ENCODE measurements at places on chromosomes 2 and 18.

- no peak for DNase-seq
These were observed 253.3 kb upstream of the TCF4 start for GRCh38 chr18:55841314-55841713.

DNA sequence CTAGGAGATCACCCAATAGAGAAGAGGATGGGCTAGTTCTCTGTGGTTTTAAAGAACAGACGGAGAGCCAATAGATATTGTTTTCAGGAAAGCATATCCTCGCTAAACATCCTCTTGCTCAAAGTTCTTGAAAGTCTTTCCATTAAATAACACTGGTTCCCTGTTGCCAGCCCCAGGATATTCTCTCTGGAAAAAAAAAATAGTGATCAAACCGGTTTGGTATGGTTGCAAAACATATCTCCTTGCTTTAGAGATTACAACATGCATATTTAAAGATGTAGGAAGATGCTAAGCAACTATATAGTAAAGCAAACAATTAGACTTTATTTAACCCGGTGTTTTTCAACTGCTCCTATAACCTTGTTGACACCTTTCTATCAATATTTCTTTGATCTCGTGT lies 211.4 kb downstream of the CMPK2 start:
- no peak for DNase-seq

- DNase-seq = no peak
These were observed 416.6 kb upstream of the ACVR2A start for GRCh38 chr2:147428120-147428747.

DNA sequence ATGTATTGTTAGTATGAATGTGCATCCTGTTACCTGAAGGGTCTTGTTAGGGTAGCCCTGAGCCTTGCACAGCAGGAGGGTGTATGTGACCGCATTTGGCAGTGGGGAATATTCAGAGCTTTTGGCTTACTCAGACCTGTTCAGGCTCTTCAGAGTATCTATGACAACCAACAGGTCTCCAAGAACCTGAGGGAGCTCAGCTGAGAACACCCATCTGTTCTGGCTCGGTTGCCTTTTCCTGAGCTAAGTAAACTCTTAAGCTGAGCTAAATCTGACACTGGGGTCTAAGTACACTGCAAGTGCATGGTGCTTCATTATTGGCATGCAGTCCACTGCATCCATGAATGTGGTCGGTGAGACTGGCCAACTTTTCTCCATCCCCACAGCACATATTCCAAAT lies 92.4 kb upstream of the CHST9 start:
- no peak for DNase-seq

DNA sequence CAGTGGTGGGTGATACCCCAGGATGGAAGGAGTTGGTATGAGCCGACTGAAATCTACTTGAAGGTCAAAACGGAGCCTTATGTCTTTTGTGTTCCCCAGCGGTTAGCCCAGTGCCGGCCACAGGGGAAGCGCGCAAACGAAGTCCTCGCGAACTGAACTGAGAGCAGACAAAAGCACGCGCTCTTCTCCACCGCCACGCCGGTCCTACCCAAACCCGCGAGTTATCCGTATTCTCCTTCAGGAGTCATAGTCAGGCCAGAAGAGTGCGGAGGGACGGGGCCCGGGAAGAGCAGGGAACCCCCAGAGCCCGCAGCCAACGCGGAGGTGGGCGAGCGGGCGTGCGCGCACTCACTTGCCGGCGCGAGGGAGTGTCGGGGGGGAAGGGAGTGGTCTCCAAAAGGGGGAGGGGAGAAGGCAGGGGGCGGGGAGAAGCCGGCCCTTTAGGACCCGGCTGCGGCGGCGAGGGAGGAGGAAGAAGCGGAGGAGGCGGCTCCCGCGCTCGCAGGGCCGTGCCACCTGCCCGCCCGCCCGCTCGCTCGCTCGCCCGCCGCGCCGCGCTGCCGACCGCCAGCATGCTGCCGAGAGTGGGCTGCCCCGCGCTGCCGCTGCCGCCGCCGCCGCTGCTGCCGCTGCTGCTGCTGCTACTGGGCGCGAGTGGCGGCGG lies at the start of gene IGFBP2:
IGFBP2 (plus strand) TSS at position 469 of the 664 bp plus-strand sequence; CDS start at position 573, 104 bp downstream.
- DNase-seq = peak; percentile 90

GRCh38 chr18:43303376-43303775 lies 26.1 kb upstream of the SYT4 start:
- DNase-seq = no peak

GRCh38 chr18:63762518-63762917 lies 12.7 kb upstream of the SERPINB7 start:
- no peak for DNase-seq

GRCh38 chr2:222878877-222879603 lies 18.2 kb downstream of the ACSL3 start:
- DNase-seq = no peak

DNA sequence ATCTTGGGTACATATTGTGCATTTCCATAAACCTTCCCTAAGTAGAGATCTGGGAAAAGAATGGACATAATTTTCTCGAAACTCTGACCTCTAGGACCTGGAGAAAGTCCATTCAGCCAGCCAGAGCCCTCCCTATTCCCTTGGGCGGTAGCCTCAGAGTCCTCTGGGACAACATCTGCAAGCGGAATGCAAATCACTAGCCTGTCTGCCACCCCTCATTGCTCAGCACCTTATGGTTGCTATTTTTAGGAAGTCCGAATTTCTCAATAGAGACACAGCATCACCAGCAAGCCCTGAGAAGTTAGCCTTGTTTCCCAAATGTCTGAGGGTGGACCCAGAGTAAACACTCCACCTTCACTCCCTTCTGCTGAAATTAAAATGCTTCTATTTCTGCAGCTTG lies 17.6 kb upstream of the CD28 start:
- DNase-seq = no peak

- DNase-seq = no peak
These were observed 23.6 kb downstream of the UGP2 start for GRCh38 chr2:63865159-63865799.

GRCh38 chr2:54419855-54420523 lies 36.1 kb upstream of the SPTBN1 start:
- no peak for DNase-seq

DNA sequence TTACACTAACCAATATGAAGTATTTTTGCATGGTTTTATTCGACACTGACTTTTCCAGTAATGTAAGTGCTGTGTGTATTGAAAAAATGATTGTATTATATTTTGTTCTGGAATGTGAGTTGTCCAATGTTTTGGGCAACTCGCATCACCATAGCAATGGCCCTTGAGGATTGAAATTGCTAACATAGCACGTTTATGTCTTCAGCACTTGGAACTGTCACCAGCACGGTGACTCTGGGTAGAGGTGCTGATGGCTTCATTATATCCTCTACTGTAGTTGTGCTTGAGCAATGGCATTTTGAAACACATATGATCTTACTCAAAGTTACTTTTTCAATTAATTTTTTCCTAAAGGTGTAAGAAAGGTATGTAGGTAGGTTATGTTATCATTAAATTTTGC lies 271.5 kb downstream of the ACTR3 start:
- no peak for DNase-seq

GRCh38 chr2:1742681-1743395 lies 1.5 kb downstream of the PXDN start:
- peak; percentile 29 for DNase-seq

- peak; percentile 10 for DNase-seq
These were observed 61.8 kb downstream of the CDH2 start for GRCh38 chr18:28115149-28115550.

DNA sequence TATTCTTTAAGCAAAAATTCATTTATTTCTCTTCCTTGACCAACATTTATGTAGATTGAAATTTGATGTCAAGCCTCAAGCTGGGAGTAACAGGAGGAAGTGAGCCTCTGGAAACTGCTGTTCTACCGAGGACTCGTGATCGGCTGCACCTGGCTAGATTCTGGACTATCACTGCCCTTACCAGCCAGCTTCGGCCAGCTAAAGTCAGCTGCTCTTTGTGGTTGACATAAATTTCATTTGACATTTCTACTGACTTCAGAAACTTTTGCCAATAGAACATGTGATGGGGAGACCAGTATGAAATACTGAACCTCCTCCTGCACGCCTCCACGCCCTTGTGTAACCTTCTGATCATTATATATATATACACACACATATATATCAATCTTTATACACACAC lies 74.2 kb upstream of the RGPD5 start:
- DNase-seq = no peak

DNA sequence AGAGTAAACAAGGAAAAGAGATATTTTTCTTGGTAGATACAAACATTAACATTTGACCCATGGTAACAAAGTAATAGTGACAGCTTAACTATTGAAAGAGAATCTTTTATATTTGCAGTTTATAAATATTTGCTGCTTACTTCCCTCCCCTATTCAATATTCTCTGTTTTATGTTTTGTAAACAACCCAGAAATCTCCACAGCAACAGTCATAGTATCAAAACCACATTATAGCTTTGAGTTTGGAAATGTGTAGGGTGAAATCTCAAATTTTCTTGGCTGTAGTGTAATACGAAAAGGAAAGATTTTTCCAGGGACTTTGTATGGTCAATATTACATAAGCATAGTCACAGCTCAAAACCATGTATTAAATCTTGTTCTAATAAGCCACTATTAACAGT lies 511.2 kb downstream of the METTL4 start:
- DNase-seq = no peak

DNA sequence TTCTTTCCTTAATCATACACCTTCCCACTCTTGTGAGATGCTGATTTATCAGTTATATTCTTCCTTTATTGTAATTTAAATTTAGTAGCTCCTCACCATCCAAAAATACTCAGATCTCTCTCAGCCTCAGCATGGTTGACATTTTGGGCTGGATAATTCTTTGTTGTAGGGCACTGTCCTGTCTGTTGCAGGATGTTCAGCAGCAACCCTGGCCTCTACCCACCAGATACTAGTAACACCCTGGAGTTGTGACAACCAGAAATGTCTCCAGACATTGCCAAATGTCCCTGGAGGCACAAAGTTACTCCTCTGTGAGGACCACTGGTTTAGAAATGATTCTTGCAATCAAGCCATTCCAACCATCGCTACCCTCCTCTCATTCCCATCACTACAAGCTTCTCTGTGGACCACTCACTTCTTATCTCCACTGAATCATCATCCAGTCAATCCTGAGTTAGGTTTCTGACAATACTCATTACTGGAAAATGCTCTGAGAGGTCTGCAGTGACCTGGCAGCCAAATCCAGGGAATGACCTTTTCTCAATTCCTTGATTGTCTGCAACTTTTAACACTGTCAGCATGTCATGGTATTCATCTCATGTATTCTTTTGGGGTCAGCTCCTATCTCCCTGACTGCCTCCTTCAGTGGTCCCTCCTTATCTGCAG lies 43.3 kb downstream of the OSBPL6 start:
- no peak for DNase-seq

- DNase-seq = peak; percentile 15
These were observed 241.0 kb downstream of the FSIP2 start for GRCh38 chr2:185979546-185980071.

GRCh38 chr2:99803846-99804245 lies 314.0 kb upstream of the REV1 start:
- DNase-seq = no peak

GRCh38 chr2:215271446-215271845 lies 40.4 kb upstream of the ATIC start:
- no peak for DNase-seq

- DNase-seq = no peak
These were observed 327.4 kb downstream of the RND3 start for GRCh38 chr2:150160058-150160457.

GRCh38 chr2:41869542-41870264 lies 178.1 kb upstream of the PKDCC start:
- peak; percentile 85 for DNase-seq

- no peak for DNase-seq
These were observed 3.9 kb upstream of the TTC39C start for GRCh38 chr18:24010673-24011072.

GRCh38 chr18:64219517-64219916 lies 70.6 kb upstream of the LINC00305 start:
- DNase-seq = no peak

GRCh38 chr2:143422681-143423080 lies 293.5 kb downstream of the ARHGAP15 start:
- DNase-seq = no peak

- DNase-seq = no peak
These were observed 803.6 kb upstream of the ZEB2 start for GRCh38 chr2:145323512-145323911.

- DNase-seq = no peak
These were observed 78.3 kb downstream of the SMAD4 start for GRCh38 chr18:51108330-51108729.

GRCh38 chr2:222538535-222538934 lies 114.2 kb downstream of the SGPP2 start:
- no peak for DNase-seq

- DNase-seq = no peak
These were observed 7.1 kb downstream of the NFE2L2 start for GRCh38 chr2:177257471-177257870.

- no peak for DNase-seq
These were observed 96.3 kb upstream of the RAB6C start for GRCh38 chr2:129883121-129883520.

DNA sequence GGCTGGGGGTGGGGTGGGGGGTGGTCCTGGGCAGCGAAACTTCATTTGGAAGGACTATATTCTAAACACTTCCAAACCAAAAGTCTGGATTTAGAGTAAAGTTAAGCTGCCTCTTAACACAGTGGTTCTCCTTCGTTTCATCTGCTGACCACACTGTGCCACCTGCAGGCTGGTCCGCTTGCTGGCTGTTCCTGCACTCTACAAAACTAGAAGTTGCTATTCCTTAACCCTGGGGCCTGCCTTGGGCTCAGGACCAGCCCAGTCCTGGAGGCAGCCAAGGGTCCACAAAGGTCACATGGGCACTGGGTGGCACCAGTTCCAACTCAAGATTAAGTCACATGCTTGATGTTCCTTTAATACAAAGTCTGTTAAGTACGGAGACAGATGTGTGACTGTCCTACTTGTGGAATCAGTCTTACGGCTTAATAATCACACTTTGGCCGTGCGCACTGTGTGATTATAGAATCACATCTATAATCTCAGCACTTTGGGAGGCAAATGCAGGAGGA lies 195.4 kb downstream of the FAM210A start:
- peak; percentile 26 for DNase-seq

GRCh38 chr2:20523073-20523798 lies 76.4 kb downstream of the RHOB start:
- DNase-seq = peak; percentile 4

GRCh38 chr2:191930205-191930604 lies 83.3 kb upstream of the CAVIN2 start:
- no peak for DNase-seq

- no peak for DNase-seq
These were observed 16.0 kb downstream of the CCNT2 start for GRCh38 chr2:134934641-134935040.

DNA sequence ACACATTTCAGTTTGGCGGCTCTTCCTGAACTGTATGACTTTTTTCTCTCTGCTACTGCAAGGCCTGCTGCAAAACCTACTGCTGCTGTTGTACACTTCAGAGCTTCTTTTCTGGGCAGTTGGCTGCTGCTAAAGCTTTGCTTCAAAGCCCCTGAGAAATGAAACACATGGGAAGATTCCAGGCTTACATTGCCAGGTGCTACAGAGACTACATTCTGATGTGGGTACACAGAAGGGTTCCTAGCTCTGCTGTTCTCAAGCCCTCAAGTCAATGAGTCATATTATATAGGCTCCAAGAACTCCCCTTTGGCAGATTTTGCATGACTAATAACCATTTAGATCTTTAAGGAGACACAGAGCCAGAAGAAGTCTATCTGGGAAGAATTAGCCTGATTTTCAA lies 12.9 kb upstream of the PGAP1 start:
- DNase-seq = no peak

Data from BE2C (cell line).